ENCODE measurements at places on chromosomes 2 and 18.

DNA sequence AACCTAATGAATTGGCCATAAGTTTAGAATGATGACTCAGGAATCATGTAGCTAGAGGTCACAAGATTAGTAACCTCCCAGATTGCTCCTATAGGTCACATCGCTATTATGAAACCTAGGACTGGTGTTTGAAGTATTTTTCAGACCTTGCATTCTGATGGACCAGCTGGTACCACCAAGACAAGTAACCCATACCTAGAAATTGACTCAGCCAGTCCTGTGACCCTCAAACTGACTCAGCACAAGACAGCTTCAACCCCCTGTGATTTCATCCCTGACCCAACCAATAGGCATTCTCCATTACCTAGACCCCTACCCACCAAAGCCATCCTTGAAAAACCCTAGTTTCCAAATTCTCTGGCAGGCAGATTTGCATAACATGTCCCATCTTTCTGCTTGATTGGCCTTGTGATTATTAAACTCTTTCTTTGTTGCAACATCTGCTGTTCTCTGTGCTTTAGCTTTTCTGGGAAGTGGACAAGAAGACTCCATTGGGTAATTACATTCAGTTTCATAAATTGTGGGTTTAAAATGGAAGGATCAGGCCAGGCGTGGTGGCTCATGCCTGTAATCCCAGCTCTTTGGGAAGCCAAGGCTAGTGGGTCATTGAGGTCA lies 254.9 kb downstream of the IRS1 start:
- DNase-seq = no peak

- DNase-seq = no peak
Observed at GRCh38 chr2:43831543-43832294, 6.9 kb downstream of the ABCG5 start.

DNA sequence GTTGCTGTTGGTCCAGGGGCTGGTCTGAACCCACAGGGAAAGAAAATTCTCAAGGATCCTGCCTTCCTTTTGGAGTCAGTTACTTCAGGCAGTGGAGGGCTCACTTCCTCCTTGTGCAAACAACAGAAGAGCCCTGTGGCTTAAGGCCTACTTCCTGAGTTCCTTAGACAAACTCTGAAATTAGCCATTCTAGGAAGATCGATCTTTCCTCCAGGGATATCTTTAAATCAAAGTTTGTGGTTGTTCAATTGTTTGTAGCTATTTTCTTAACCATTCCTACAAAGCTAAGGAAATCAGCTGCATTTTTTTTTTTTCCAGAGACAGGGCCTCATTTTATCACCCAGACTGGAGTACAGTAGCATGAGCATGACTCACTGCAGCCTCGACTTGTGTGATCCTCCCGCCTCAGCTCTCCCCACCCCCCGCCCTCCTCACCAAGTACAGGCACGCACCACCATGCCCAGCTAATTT lies 156.0 kb downstream of the TANC1 start:
- no peak for DNase-seq

DNA sequence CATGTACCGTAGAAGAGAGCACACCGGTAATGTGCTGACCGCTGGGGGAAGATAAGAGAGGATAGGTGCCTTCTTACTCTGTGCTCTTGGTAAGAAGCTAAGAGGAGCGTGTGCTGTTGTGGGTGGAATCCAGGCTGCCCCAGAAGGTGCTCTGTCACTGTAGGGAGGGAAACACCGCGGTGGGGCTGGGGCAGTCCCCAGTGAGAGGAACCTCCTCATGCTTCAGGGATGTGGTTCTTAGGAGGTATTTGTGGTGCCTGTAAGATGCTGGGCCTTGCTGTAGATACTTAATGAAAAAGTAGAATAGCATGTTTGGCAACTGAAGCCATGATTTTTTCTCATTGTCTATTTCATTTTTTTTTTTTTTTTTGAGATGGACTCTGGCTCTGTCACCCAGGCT lies 1.1 kb downstream of the COLEC11 start:
- no peak for DNase-seq

GRCh38 chr2:24824071-24824588 lies 30.9 kb downstream of the CENPO start:
- DNase-seq = no peak

GRCh38 chr2:172442072-172442895 lies 14.9 kb downstream of the ITGA6 start:
- no peak for DNase-seq

- DNase-seq = peak; percentile 42
Observed at GRCh38 chr2:23384551-23385343, at the start of gene KLHL29. TSS of gene KLHL29 (plus strand) at chr2:23385179. CDS start at chr2:23562197, 177,018 bp downstream.

DNA sequence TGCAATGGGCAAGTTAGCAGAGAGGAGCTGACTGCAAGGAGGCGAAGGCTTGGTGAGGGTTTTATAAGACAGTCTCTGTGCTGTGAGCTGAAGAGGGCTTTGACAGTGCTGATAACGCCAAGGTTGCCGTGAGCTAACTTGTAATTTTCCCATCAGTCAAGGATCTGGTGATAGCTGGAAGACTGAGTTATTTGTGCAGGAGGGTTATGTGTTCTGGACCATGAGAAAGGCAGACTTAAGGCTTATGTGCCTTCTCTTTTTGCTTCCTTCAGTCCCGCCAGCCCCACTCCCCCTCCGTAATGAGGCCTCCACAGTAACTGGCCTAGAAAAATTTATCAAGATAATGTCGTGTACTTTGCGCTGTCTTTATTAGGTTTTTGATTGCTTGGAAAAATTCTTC lies 94.6 kb downstream of the RTP5 start:
- no peak for DNase-seq

GRCh38 chr18:70822117-70822516 lies 533.3 kb downstream of the SOCS6 start:
- DNase-seq = no peak

- DNase-seq = no peak
Observed at GRCh38 chr2:182384860-182385259, 42.0 kb downstream of the PDE1A start.

DNA sequence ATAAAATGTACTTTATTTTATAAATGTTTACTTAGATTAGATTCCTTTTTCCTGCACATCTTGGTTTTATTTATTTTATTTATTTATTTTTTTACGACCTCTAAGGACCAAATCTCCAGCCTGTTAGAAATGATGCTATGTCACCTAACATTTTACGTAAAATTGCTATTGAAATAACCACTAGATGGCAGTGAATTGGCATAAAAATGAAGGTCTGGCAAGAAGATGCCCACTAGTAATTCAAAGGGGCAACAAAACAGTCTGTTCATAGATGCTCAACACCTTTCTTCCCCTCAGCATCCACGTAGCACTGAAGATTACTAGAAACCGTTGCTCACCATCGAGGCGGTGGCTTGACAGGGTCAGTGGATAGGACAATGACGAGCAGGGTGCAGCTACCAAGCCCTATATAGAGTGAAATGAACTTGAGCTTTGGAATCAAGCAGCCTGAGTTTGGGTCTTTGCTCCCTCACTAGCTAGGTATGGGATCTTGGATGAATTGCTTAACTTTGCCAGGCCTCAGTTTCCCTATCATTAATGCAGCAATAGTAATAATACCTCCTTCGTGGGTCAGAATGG lies 128.7 kb upstream of the L3MBTL4 start:
- DNase-seq = no peak

DNA sequence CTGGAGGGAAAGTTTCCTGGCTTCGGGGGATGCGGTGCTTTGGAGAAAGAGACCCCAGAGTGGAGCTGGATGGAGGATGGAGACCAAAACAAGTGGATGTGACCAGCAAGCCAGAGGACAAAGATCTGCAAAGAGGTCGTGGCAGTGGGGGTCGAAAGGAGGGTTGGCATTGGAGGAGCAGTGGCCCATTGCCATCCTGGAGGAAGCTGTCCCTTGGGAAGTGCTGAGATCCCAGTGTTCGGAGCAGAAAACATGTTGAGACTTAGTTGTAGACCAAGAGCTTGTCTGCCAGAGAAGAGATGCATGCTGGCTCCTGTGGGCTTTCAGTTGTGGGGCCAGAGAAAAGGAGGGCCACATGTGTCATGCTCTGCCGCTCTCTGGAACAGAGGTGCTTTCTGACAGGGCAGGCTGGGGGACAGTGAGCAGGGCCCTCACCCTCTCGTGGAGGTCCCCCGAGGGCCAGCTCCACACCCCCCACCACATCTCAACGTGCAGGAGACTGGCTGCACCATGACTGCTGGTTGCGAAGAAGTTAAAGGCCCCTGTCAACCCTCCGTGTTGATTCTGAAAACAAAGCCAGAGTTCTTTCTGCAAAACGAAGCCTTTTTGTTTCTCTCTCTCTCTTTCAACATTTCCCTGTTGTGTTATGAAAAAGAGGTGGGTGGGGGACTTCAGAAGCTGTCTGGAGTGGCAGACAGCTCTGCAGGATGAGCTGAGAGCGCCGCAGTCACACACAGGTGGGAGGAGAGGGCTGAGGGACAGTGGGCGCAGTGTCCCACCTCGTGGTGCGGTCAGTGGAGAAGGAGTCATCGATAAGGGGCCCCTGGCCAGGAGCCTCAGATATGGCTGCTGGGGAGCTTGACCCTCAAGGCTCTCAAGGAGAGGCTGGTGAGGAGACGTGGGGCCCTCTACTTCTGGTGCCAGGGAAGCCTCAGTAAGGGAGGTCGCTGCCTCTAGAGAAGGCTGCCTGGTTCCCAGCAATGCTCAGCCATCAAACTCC lies 77.6 kb upstream of the BCL2L11 start:
- DNase-seq = no peak

DNA sequence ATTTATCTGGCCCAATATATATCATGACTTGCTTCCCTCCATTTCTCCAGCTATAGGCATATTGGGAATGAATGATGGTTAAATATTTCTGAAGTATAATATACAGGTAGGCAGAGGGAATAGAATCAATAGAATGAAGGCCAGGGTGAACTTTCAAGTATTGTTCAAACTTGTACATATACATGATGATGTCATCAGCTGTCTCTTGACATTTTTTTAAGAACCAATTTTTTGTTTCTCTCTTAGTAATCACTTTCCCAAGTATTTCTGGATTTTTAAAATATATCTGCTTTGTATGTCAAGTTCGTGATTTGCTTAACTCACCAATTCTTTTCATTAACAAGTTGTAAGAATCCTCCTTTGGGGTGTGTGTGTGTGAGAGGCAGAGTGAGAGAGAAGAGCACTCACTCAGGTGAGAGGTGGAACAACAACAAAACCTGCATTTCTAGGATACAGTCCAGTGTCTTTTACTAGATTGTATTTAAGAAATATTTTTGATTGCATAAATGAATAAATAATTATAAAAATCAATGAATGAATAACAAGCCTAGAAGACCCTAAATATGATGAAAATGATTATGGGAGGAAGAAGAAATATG lies 1239.1 kb downstream of the LRP1B start:
- DNase-seq = no peak

DNA sequence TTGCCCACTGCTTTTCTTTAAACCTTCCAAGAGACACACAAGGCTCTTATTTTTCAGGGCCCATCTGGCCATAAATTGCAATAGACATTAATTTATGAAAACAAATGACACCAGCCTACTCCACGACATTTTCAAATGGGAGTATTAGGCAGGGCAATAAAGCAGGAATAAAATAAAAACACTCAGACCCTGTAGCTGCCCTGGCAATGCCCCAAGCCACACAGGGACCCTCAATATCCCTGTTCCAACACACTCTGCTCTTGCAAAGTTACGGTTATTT lies 550.8 kb upstream of the TNP1 start:
- DNase-seq = peak; percentile 16

GRCh38 chr2:207503234-207503633 lies 26.5 kb upstream of the CREB1 start:
- no peak for DNase-seq

- DNase-seq = peak; percentile 82
Observed at GRCh38 chr2:171271971-171272436, 111.3 kb upstream of the TLK1 start.

DNA sequence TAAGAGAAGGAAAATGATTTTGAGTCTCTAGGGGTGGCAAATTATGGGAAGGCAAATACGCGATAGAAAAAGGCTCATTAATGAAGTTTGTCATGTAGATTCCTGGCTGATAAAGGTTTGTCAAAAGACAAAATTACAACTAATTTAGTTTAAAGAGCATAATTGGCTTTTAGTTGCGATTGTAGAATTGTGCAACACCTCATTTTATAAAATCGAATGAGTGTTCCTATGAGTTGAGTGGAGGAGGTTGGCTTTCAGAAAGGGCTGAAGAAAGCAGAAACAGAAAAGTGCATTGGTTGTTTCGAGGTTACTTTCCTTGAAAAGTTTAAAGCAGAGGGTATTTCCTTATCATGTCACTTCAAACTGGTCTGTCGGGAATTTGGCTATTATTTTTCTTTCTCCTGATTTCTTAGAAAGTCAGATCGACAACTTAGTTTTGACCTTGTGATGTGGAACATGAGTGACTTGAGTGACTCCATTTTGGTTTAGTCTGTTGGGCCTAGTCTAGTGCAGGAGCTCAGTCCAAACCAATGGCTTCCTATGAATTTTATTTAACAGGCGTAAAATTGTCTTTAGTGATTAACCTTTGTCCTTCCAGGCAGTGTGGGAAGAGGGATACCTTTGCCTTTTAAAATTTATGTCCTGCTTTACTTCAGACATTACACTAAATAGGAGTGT lies 2.2 kb upstream of the PCYOX1 start:
- DNase-seq = no peak

GRCh38 chr2:8566774-8567468 lies 114.9 kb upstream of the ID2 start:
- no peak for DNase-seq

DNA sequence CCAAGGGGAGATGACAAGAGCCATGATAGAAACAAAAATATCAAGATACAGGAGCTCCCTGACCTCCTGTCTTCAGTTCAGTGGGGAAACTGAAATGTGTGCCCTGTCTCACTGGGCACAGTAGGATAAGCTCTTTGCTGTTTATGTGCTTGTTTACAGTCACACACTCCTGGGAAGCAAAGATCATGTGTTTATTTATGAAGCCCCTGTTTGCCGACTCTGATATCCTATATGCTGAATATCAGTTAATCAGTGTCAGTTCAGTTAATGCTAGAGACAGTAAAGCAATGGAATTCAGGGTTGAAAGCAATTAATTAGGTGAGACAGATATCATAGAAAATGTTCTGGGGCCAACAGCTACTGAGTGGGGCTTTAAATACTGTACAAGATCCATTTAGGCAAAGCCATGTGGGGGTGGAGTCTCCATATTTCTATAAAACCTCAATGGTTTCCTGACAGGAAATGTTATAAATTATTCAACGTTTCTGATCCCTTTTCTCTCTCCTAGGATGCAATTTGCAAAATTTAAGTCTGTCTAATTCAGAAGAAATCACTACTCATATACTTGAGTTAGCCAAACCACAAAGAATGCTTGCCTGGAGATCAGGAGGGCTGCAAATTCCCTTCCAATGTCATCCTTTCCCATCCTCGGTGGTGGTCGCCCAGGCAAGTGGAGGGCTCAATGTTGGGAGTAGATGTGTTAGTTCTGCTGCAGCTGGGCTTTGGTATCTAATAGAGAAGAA lies 551.3 kb downstream of the CMPK2 start:
- no peak for DNase-seq

- peak; percentile 78 for DNase-seq
Observed at GRCh38 chr2:48131539-48132270, 225.4 kb upstream of the FBXO11 start.

- no peak for DNase-seq
Observed at GRCh38 chr2:239153806-239154591, 246.8 kb downstream of the HDAC4 start.

GRCh38 chr2:37847792-37848191 lies 77.3 kb upstream of the RMDN2 start:
- DNase-seq = no peak
